H4 (cell line): ENCODE measurements at places on chromosomes 3 and 15.

GRCh38 chr15:95681836-95682544 lies 648.5 kb upstream of the NR2F2 start:
- DNase-seq = no peak

DNA sequence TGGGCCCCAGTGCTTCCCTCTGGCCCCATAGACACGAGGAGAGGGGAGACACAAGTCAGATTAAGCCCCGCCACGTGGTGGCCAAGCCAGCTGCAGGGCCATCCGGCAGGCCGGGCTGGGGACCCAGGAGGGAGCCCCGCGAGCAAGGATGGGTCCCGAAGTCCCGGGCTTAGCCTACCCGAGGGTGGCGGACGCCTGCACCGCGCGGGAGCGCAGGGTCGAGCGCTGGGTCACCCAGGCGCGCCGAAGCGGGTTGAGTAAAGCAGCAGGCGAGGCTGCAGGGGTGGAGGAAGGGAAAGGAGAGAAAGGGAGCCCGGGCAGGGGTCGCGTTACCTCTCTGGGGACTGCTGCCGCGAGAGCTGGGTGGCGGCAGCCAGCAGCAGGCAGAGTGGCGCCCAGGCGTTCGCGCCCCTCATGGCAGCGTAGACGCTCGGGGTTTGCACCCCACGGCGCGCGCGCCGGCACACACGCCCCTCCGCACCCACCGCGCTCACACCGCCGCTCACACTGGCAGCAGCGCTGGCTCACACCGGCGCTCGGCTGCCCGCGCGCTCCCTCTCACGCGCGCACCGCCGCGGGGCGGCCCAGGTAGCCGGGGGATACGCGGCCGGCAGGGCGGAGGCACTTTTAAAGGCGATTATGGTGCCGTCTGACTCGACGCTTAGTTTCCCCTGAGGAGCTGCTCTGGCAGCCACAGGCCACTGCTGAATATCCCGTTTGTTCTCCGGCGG lies at the start of gene PCOLCE2:
PCOLCE2 (minus strand) TSS at position 603 of the 731 bp plus-strand sequence; CDS start at position 416, 187 bp downstream.
- peak; percentile 20 for DNase-seq

GRCh38 chr3:69016102-69016501 lies 2.6 kb upstream of the EOGT start:
- DNase-seq = no peak

DNA sequence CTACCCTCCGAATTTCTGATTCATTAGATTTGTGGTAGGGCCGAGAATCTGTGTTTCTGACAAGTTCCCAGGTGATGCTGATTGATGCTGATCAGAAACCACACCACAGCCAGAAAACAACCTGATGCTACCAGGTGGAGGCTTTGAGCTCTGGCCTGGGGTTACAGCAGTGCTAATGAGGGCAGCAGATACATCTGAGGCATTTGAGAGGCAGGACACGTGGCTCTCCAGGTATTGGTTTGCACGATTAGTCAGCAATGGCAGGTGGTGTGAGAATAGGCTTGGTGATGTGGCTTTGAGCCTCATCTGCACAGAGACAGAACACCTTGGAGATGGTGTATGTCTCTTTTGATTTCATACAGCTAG lies 78.8 kb upstream of the THBS1 start:
- no peak for DNase-seq
